Right ventricle myocardium superior (tissue), 1 donor: ENCODE measurements at places on chromosomes 13 and 19.

GRCh38 chr19:9945319-9945966 is 9.1 kb upstream of the OLFM2 start:
- DNase-seq = peak; percentile 91

- DNase-seq = peak; percentile 55
Measured at GRCh38 chr13:38979891-38980749, 10.5 kb downstream of the STOML3 start.

DNA sequence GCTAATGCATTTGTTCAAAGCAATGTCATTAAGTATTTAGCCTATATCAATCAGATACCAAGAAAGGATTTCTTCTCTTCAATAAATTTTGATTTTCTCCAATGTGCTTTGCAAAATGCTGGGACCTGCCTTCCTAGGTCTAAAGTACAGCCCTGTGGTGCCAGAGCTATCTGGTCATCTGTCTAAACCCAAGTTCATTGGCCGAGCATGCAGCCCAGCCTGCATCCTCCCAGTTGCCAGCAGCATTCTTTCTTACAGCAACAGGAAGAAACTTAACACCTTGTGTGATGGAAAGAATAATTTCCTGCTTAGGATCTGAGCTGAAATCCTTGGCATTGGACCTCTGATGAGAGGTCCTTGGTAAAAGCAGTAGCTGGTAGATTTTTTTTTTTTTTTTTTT is 310.0 kb downstream of the RBM26 start:
- no peak for DNase-seq

DNA sequence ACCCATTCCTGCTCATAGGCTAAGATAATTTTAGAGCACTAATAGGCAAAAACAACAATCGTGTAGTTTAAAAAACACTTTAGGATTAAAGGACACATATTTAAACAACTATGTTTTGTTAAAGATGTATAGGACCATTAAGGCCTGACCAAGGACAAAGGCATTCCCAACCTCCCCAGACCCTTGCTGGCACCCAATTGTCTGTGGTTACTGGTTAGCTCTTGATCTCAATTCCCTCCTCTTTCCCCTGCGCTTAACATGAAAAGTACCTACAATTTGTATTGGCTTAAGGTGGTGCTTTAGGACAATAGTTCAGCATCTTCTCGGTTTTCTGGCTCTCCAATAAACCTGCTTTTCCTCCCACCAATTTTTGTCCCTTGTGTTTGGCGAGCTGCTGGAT is 51.0 kb downstream of the TEX26 start:
- no peak for DNase-seq

DNA sequence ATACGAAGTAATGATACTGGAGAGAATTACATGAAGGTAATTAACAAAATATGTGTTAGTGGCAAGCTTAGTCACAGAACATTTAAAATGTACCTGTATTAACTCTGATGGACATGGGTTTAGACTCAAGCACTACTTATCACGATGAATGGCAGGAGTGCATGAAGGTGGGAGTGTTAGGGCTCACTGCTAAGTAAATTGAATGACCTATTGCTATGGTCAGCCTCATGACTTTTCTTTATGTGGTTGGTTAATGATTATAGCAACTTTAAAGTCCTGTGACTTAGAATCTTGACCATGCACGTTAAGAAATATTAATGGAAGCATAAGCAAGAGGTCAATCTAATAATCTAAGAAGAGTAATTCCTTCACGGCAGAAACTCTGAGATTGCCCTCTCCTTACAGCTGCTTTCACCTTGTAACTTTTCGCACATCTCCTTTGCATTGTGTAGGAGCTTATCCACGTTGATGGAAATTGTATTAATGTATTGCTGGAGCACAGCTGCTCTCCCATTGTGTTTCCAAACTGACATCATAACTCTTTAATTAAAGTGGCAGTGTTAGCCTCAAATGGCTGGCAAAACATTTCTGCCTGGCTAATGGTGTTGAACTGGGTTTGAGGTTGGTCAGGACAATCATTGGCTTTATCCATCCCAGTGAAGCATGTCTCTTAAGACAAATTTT is 114.5 kb downstream of the RXFP2 start:
- DNase-seq = no peak

DNA sequence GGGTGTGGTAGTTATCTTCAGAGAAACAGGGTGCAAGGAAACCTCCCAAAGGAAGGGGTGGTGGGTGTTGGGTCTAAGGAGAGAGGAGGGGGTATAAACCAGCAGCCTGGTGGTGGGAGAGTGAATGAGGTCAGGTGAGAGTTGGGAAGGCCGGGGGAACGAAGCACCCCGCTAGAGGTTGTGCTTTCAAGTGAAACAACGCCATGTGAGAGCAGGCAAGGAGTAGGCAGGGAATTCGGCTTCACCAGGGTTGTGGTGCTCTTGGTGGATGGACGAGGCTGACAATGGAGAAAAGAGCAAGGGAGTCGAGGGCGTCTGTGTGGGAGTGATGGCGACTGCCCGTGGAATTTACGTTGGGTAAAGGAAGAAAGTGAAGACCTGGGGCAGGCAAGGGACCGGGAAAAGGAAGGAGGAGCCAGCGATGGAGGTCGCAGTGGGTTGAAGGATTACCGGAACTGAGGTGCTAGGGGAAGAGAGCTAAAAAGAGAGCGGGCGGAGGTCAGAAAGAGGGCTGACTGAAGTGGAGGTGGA is 2.1 kb upstream of the MLNR start:
- DNase-seq = no peak

DNA sequence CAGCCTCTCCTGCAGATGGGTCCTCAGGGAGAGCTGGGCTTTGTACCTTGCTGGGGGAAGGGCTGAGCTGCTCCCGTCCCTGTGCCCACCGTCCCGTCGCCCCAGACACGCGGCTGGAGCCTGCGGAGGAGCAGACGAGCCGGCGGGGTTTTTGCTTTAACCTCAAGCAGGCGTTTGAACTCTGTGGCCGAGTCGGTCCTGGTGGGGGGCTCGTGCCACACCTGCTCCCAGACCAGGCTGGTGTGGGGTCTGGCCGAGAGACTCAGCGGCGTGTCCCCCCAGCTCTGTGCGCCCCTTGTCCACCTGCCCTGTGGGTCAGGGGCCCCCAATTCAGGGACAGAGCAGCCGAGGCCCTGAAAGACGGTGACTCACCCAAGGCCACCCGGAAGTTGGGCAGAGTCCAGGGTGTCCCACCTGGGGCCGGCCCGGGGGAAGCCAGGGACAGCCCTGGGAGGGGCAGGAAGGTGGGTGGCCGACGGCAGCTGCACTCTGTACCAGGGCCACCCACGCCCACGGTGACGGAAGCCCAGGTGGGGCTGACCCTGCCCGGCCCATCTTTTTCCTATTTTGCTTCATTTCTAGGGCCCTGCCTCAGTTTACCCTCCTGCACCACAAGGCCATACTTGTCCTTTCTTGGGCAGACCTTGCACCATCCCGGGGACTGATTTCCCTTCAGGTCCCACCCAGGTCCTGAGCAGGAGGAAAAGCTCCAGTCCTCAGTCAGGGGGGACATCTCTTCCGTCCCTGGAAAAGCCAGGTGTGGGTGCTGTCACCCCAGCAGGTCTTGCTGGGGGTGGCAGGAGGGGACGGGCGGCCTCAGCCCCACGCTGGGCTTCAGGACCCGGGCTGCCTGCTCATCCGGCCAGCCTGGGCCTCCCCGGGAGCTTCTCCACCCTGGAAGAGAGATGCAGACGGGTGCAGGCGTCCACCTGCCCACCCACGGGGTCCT is 5.3 kb downstream of the EFNA2 start:
- no peak for DNase-seq

GRCh38 chr13:112877066-112877465 is 91.9 kb upstream of the MCF2L start:
- no peak for DNase-seq

DNA sequence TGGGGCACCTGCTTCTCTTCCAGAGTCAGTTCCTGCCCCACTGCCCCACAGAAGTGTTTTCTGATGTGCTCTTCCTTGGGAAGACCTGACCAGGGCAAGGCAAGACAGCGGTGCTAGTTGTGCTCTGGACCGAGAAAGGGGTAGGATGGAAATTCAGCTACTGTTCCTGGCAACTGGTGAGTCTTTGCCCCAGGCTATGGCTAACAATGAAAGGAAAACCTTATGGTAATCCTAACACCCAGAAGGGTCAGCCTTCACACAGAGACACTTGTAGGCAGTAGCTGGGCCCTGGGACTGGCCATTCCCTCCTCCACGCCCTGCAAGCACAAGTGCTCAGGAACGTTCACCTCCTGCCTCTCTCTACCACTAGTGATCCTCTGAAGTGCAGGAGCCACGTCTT is 9.6 kb upstream of the CYSLTR2 start:
- no peak for DNase-seq

DNA sequence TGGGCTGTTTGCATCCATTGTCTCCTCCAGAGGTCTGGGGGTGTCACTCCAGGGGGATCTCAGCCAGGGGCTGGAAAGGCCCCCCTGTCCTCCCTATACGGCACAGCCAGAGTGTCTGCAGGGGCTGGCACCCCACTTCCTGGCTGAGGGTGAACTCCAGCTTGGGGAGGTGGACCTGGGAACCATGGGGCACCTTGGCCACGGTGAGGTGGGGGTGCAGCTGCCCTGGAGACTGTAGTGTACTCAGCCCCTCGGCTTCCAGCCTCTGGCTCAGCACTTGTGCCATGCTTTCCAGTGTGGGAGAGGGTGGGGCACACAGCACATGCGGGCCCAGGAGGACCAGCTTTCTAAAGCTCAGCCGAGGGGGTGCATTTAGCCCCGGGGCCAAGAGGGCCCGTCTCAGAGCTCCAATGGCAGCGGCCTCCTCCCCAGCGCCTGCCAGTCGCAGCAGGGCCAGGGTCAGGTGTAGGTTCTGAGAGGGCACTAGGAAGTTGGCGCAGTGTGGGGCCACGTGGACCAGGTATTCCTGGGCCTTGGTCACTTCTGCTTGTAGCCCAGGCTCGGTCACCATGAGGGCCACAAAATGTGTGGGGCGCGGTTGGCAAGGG is 1.4 kb downstream of the LENG9 start:
- no peak for DNase-seq

DNA sequence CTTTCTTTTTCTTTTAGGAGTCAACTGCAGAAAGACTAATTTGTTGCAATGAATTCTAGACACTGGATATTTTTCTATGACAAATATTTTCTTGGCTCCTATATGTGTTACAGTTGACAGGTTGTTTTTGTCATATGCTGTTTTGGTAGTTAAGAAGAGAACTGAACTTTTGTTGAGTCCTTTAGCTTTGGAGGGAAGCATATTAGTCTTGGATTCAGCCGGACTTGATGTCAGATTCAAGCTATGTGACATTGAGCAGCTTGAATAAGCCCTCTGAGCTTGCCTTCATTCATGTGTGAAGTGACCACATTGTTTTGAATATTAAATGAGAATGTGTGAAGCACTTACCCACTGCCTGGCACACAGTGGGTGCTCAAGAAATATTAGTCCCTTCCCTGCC is 181.9 kb upstream of the RNF113B start:
- no peak for DNase-seq

DNA sequence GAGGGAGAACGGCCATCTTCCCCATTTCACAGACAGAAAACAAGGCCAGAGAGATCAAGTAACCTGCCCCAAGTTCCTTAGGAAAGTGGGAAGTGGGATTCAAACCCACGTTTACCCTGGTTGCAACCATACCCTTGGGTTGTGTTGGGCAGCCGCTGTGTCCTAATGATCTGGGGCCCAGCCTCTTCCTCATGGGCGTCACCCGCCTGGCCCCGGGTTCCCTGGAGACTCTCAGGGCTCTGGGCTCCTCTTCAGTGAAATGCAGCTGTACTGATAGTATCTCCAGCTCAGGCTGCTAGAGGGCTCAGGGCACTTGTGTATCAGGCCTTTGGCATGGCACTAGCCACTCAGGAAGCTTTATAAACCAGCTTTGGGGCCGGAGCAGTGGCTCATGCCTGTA is 9.8 kb downstream of the TMED1 start:
- DNase-seq = no peak

DNA sequence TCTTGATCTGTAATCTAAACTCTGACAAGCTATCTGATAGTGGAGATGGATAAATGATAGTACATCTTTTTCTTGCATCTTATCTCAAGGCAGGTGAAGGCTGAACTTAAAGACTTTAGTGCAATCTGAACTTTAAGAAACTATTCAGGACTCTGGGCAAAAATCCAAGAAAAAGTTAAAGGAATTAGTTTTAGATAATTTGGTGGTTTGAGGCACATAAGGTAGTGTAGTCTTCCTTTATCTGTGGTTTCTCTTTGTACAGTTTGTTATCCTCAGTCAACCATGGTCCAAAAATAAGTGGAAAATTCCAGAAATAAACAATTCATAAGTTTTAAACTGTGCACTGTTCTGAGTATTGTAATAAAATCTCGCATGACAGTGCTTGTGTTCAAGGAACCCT is 172.9 kb downstream of the UGGT2 start:
- no peak for DNase-seq
